ENCODE measurements at places on chromosomes 5 and 9. TPM values are rescaled to one million over a fixed set of nuclear protein-coding genes. Genes with fewer than 3 reads are reported as not detected.

GRCh38 chr5:142038735-142039134, 25.9 kb upstream of the GNPDA1 start:
- no peak for DNase-seq

GRCh38 chr5:62342476-62342837, 36.5 kb downstream of the KIF2A start:
- DNase-seq, result no peak

DNA sequence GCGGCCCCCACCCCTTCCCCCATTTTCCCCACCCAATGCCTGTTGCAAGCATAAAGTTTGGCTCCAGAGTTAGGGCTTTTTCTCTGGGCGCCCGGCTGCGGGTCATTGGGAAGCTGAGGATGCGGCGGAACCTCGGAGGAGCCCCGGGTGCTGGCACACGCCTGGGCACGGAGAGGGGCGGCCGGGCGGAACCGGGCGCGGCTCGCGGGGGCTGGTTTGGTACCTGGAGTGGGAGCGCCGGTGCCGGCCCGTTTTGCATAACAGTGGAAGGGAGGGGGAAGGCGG, 1.2 kb downstream of the PPARGC1B start:
- peak; percentile 80 for DNase-seq

DNA sequence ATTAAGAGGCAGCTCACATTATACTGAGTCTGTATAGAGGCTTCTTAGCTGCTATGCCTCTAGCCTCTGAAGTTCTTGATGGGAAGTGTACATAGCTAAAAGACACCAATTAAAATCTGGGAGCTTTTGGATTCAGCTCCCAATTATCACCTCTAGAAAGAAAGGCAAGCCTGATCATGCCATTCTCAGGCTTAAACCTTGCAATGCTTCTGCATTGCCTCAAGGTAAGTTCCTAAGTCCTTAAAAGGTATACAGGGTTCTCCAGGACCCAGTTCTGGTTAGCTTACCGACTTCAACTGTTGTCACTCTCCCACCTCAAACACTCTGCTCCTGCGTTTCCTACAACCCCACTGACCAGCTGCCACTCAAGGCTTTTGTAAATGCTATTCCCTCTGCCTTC, 17.5 kb upstream of the CCL28 start:
- no peak for DNase-seq

GRCh38 chr5:56159521-56159947, 73.6 kb downstream of the ANKRD55 start:
- DNase-seq, result no peak

The HAPLN1 gene
- 3.3 TPM for total RNA-seq

The EXD3 gene
- total RNA-seq, result 15.7 TPM

GRCh38 chr9:17251100-17251499, 116.3 kb downstream of the CNTLN start:
- no peak for DNase-seq

GRCh38 chr9:130751631-130752355, 58.2 kb downstream of the EXOSC2 start:
- no peak for DNase-seq

- no peak for DNase-seq
These were observed 149.6 kb upstream of the ATP10B start for GRCh38 chr5:161001604-161002003.

DNA sequence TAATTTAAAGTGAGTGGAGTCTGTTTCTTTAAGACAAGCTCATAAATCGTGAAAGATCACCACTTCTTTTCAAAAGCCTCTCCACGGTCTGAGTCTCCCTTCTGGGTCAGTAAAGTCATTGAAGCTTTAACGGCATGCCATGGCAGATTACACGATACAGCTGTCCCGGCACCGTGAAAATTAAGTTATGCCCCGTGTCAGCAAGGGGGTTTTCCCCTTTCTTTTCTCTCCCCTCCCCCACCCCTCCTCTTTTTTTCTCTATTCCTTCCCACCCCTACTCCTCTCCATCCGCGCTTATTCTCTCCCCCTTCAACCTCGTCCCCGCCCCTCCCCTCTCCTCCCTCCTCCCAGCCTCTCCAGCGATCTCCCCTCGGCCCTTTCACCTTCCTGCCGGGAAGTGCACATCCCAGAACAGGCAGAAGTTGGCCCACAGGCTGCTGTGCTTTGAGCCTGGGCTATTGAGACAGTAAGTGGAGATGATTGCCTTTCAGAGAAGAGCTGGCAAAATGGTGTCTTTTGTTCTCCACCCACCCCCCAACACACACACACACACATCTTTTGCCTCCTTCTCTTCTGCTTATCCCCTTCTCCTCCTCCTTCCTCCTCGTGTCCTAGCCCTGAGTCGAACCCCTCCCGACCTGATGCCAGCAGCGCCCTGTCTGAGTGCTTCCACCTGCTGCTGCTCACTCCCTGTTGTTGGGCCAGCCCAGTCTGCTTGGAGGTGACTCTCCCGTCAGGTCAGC, 44.1 kb downstream of the GAS1 start:
- peak; percentile 62 for DNase-seq

DNA sequence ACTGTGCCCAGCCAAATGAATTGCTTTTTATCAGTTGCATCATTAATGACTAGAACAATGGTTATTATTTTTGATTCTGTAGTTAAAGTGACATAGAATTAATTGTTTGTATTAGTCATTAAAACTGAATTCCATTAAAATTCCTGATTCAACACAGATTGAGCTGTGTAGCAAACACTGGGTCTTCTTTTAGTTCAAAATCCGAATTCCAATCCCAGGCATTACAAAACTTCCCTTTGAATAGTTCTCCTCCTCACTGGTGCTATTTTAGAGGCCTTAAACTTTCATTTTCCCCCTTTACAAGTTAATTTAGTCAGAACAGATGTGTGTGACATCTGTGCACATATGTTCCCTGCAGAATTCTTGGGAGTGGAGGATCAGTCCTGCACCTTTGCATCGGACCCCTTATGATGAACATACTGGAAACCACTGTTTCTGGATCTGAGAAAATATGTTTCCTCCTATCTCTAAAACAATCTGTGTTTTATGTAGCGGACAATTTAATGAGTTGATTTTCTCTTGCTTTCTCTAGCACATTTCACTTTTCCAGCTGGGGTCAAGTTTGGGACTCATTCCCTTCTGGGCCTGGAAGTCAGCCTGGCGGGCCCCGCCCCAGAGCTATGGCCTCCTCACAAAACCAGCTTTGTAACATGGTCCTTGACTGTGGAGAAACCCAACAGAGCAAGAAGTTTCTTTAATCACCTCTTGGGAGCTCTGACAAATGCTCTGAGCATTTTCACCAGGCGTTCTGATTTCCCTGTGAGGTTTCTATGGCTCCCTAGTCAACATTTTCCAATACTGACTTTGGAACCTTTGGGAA, 87.9 kb upstream of the MAMDC2 start:
- DNase-seq, result no peak

- no peak for DNase-seq
These were observed 137.5 kb downstream of the C5orf15 start for GRCh38 chr5:133830911-133831310.

- DNase-seq, result no peak
These were observed 14.8 kb downstream of the ODF2 start for GRCh38 chr9:128470560-128470959.

The TRPM6 gene
- 0.24 TPM for total RNA-seq

GRCh38 chr5:87570366-87570765, 157.6 kb upstream of the CCNH start:
- no peak for DNase-seq

The OR1J2 gene
- total RNA-seq, result not detected

DNA sequence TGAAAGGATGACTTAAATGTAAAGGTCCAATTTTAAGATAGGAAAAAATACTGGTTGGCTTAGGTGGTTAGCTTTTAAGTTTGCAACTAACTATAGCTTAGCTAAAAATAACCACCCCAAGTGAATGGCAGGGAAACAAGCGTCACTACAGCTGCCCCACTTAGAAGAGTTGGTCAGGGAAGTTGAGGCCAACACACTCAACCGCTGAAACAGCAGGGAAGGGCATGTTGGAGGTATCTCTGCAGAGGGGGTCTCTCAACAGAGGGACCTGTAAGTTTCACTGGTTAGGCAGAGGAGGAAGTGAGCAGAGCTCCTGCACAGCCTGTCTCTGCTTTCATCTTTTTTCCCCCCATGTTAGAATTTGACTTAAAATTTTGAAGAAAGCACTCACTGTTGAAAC, 75.3 kb downstream of the LHFPL2 start:
- no peak for DNase-seq
